ENCODE measurements at places on chromosomes 3 and 15.

DNA sequence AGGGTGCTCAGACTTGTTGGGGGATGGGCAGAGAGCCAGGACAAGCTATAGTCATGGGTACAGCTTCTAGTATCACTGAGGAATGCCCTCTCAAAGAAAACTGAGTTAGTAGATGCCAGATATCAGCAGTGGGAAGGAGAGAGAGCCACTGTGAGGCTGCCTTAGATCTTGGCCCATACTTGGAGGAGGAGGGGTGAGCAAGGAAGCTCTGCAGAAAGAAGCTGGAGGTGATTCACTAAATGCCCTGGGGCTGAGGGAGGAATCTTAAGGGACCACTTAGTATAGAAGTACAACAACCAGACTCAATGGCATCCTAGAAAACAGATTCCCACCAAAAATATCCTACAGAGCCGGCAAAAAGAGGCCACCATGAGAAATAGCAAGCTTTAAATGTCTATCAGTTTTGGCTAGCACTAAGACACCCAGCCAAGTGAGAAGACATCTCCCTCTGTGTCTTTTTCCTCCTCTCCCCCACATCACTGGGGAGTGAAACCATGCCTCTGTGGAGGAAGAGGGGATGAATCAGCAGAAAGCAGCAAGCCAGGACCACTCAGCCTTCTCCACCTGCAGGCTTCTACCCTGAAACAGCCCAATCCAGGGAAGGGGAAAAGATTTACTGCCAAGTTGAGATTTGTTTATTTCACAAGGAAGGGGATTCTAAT lies 282.5 kb upstream of the STT3B start:
- no peak for DNase-seq

DNA sequence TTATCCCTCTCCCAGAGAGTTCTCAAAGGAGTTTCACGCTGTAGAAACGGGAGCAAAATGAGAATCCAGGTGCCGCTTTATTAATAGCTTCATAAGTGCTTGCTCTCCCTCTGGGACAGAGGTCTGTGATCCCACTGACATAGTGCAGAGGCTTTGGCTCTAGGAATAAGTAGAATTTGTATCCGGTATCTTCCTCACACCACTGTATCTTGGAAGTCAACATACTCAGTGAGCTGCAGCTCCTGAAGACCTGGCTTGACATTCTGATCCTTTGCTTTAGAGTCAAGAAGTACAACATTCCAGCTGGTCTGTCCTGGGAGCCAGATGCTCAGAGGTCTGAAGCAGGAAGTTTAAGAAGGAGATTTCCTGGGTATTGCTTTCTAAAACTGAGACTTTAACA lies 323.0 kb downstream of the LPP start:
- DNase-seq: no peak

GRCh38 chr15:81940467-81941451 lies 105.1 kb downstream of the MEX3B start:
- DNase-seq: no peak

GRCh38 chr3:127264292-127264691 lies 23.6 kb downstream of the PRR20G start:
- DNase-seq: no peak

- DNase-seq: no peak
Observed at GRCh38 chr3:74862476-74862875, 248.0 kb upstream of the CNTN3 start.

DNA sequence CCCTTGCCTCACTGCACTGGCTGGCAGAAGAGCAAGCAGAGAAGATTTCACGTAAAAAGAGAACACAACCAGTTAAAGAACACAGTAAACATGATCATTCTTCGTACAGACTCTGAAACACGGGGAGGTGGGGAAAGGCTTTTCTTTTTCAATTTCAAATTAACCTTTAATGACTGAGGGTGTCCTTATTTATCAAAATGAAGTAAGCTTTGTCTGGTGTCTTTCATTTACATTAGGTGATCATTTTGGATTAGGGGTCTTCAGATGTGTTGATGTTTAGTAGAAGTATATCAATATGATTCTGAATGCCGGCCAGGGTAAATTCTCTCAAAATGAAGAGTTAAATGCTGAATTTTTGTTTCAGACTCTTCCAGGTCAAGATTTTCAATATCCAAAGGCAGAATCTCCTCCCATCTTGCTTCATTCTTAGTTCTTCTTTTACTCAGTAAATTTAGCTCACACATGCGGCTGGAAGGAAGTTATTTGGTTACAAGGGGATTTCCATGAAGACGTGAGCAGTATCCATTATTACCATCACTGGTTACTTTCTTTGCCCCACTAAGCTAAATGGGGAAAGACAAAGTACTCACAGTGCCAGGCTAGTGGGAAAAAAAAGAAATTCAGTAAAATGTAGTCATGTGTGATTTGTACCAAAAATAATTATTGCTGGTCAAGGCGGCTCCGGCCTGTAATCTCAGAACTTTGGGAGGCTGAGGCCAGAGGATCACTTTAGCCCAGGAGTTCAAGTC lies 272.2 kb upstream of the NR2F2 start:
- DNase-seq: no peak

DNA sequence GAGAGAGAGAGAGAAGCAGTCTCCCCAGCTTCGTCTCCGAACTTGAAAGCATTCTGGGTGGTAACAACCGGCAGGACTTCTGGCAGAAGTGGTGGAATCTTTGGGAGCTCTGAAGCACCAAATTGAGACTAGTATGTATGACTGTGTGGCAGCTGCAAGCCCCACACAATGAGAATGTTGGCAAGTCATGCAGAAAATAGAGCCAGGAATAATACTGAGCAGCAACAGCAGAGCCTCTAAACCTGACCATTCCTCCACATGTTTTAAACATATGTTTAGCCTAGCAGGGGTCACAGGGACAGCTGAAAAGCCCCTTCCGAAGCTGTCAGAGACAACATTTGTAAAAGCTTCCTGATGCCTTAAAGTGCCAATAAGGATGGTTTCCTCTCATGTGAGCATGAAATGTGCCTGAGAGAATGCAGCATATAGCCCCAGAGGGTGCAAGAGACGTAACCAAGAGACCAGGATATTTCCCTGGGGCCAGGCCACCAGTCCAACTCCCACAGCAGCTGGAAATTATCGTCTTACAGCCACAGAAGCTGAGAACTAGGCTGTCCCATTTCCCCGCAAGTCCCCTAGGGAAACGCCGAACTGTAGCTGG lies 178.6 kb upstream of the CCDC54 start:
- DNase-seq: no peak

- no peak for DNase-seq
Observed at GRCh38 chr3:38421679-38422336, 31.9 kb upstream of the ACVR2B start.

DNA sequence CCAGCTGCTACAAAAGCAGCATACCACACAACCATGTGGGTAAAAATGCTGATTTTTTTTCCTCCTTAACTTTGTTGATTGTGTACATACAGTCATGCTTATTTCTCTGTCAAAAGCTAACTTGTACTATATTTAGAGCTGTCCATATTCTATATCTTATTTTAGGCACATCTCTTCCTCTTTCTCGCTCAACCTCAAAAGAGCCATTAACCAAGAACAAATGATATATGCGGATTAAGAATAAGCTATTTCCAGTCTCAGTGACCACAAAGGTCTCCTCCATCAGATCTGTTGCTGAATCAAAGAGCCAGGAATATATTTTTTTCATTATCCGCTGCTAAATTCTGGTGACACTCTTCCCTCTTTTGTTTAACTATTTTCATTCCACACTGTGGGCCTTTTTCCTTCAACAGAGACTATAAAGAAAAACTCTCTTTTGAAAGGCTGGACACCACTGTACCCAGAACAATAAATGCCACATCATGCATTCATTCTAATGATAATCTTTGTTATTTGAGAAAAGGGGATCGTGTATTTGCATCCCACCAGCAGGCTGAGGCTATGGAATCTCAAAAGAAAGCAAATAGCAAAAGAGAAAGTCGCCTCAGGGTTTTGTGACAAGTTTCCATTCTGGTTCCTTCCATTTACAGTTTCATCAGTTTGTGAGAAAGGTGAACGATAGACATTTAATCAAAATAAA lies 8.0 kb downstream of the TMEM212 start:
- no peak for DNase-seq

DNA sequence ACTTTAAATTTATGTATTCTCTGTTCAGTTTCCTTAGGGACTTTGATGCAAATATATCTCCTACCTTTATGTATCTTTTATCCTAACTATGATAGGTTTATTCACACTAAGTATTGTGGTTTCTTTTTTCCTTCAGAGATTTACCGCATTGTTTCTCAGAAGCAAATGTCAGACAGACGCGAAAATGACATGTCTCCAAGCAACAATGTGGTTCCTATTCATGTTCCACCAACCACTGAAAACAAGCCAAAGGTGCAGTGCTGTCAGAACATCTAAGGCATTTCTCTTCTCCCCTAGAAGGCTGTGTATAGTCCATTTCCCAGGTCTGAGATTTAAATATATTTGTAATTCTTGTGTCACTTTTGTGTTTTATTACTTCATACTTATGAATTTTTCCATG lies 18.3 kb downstream of the RAB11A start:
- DNase-seq: peak; percentile 55

DNA sequence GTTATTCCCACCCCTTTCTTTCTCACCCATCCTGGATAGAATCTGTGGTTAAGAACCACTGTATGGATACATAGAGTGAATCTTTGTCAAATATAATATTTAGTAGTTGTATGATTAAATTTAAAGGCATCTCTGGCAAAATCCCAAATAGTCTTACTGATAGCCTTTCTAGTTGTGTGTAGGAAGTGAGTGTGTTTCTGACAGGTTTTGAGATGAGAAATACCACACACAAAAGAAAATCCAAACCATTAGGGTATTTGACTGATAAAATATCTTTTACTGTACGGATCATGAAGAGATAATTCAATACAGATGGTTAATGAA lies 44.7 kb upstream of the PLCL2 start:
- no peak for DNase-seq

DNA sequence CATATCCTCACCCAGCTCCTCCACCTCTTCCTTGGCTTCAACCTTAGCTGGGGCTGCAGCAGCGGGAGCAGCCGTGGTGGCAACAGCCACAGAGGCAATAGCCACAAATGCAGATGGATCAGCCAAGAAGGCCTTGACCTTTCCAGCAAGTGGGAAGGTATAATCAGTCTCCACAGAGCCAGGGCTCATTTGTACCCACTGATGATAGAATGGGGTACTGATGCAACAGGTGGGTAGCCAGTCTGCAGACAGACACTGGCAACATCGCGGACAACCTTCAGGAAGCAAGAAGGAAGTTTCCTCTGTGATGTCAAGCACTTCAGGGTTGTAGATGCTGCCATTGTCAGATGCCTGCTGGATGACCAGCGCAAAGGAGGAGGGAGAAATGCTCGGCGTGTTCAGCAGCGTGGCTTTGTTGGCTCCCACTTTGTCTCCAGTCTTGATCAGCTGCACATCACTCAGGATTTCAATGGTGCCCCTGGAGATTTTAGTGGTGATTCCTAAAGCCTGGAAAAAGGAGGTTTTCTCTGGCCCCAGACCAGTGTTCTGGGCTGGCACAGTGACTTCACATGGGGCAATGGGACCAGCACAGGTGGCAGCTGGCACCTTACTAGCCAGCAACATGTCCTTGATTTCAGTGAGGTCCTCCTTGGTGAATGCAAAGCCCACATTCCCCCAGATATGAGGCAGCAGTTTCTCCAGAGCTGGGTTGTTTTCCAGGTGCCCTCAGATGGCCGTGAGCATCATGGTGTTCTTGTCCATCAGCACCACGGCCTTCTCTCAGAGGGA lies 4.8 kb upstream of the PLCB2 start:
- no peak for DNase-seq

DNA sequence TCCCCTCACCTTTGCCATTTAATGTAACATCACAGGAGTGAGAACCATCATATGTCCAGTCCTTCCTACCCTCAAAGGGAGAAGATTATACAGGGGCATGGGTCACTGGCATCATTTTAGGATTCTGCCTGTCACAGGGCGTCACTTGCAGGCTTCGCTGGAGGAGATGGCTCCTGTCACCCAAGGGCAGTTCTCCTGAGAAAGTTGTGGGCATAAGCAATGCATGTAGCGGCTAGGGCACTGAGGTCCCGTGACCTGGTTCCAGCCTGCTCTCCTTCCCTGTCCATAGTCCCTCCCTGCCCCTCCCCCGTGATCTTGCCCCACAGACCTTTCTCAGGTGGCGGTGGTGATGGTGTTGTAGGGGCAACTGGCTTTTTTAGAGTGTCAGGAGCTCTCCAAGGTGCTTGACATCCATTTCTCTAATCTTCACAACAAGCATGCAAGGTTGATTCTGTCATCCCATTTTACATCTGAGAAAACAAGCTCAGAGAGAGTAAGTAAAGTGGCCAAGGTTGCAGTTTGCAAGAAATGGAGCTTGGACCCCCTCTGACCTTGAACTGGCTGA lies 241.5 kb upstream of the CTDSPL start:
- no peak for DNase-seq

Data from CD4-positive, alpha-beta T cell treated with Interleukin-6 for 4 hours (primary cell).